NCI-H2029 (cell line): ENCODE measurements at places on chromosomes 6 and 20.
A peak's percentile ranks its signal among the peaks of the same experiment; 100 is the strongest.

- DNase-seq: no peak
Measured at GRCh38 chr6:136720045-136720770, 72.1 kb downstream of the MAP3K5 start.

DNA sequence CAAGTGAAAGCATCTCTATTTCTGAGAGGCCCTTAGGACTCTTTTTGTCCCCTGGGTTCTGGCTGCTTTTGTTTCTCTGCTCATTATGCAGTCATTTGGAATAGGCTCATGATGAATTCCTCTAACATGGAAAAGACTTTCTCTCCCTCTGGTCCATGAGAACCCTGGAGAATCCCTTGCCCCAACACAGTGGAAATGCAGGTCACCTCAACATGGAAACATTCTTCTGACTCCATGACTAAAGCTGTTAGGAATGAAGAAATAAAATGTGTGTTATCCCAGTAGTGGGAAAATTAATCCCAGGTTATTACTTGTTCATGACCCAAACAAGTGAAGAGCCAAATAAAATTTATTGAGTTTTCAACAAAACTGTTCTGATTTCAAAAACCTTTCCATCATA is 458.6 kb downstream of the EPM2A start:
- DNase-seq: no peak

DNA sequence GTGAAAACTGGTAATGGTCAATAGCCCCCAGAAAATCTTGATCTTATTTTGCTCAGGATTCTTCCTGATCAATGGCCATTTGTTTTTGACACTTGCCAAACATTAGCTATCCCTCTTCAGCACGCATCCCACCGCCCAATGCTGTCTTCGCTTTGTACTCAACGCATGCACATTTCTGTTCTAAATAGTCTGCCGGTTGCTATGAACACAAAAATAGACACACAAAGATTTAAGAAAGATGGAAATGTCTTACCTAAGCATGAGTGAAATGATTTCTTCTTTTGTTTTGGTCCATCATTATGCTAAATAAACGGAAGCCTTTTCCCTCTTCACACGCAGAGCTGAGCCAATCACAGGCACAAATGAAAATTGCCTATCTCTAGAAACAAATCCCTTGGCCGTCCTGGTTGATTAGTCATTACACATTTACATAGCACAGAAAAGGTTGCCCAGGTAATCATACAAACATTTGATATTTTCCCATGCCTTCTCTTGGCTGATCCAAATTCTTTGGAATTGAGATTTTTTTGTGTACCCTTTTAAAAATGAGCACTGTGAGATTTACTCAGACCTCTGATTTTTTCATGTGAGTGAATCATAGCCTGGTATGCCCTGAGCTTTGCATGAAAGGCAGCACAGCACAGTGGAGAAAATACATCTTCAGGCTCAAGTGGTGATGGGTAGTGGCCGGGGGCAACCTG is 70.5 kb upstream of the FAM184A start:
- no peak for DNase-seq

DNA sequence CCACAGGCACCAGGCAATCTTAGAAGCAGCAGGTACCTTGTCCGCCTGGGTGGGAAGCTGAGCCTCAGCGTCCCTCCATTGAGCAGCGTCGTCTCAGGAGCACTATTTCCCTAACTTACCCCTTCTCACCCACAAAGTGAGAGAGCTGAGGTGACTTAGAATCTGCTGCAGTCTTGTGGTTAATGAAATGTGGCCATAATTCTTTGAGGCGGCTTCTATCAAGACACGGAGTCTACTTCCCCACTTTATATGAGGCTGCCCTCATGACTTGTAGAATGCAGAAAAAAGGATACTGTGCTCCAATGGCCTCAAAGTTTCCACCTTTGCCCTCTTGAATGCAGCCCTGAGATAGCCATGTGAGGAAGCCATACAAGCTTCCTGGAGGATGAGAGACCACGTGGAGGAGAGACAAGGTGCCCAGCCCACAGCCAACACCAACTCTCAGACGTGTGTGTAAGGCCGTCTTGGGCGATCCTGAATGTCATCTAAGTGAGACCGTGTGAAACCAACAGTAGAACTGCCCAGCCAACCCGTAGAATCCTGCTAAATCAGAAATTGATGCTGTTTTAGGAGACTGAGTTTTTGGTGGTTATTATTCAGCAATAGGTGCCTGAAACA is 9.1 kb upstream of the TAGAP start:
- no peak for DNase-seq

DNA sequence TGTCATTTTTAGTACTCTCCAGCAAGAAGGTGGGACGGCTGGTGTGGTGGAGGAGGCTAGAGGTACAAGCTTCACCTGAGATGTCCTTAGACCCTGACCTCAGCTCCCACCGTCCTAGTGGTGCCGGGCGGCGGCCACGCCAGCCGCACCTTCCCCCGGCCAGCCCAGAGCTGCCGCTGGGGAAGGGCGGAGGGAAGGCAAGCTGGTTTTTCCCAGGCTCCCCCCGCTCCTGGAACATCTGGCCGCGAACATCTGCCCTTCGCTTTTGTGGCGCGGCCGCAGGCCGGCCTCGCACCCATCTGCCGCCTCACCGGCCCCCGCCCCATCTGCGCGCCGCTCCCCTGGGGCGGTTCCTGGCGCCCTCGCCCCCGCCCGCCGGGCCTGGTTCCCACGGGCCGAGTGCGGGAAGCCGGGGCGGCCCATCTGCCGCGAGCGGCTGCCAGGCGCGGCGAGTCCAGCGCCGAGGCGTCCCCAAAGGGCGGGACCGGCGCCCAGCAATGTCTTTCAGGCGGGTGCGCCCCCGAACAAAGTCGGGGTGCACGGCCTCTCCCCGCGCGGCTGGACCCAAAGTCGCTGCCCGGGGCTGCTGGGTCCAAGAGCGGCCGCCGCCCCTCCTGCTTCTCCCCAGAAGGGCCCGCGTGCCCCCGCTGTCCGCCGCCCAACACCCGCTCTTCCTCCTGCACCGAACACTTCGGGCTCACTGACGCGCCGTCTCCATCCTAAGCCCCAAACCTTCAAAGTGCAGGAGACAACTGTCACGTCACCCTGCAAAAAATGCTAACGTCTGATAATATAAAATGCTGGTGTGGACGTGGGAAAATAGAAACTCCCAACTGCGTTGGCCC is 17.3 kb upstream of the ID1 start:
- peak; percentile 39 for DNase-seq

DNA sequence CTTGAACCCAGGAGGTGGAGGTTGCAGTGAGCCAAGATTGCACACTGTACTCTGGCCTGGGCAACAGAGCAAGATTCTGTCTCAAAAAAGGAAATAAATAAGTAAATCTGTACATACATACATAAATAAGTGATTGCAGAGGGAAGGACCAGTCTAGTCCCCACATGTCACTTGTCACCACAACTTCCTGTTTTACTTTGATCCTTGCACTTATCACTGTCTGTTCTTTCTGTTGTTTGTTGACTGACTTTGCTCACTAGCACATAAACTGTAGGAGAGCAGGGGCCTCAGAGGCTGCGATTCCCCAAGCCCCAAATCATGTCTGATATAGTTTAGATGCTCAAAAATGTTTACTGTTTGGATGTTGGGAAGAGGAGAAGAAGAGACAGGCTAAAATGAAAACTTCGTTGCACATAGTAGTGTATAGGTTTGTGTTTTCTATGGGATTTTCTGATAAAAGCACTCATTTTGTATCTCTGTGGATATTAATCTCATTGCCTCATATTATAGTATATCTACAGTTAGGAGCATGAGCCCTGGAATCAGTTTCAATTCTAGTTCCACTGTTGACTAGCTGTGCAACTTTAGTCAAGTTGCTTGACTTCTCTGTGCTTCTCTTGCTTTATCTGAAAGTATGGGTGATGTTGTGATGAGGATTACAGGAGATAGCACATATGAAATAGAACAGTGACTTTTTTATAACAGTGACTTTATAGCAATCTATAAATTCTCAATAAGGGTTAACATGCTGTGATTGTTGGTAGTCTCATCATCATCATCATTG is 165.0 kb downstream of the TBC1D7 start:
- no peak for DNase-seq
